ENCODE measurements at places on chromosomes 2 and 18.

GRCh38 chr18:10047237-10047636 lies 133.4 kb downstream of the VAPA start:
- DNase-seq, result no peak

GRCh38 chr2:44055664-44056063 lies 59.9 kb upstream of the LRPPRC start:
- no peak for DNase-seq

- DNase-seq, result no peak
These were observed 83.0 kb upstream of the CHRNA1 start for GRCh38 chr2:174846941-174847938.

GRCh38 chr2:10775021-10775780 lies 37.4 kb downstream of the PDIA6 start:
- no peak for DNase-seq

GRCh38 chr18:46756559-46757201 lies at the start of gene ST8SIA5:
ST8SIA5 (minus strand) TSS chr18:46757053; CDS start chr18:46756508, 545 bp downstream.
- DNase-seq, result no peak

DNA sequence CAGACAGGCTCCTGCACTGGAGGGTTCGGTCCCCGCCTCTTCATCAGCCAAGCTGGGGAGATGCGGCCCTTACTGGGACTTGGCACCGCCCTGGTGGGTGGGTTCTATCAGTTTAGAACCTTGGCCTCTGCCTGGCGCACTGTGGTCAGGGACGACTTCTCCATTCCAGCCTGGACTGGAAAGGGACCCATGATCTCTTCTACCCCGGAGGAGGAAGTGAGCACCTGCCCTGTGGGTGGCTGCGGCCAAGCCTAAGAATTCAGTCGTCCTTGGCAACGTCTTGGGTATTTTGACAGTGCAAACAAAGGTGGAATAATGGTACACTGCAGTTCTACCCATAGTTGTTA lies 106.9 kb upstream of the CD302 start:
- no peak for DNase-seq

- DNase-seq, result no peak
These were observed 55.9 kb upstream of the ATL2 start for GRCh38 chr2:38432820-38433606.

DNA sequence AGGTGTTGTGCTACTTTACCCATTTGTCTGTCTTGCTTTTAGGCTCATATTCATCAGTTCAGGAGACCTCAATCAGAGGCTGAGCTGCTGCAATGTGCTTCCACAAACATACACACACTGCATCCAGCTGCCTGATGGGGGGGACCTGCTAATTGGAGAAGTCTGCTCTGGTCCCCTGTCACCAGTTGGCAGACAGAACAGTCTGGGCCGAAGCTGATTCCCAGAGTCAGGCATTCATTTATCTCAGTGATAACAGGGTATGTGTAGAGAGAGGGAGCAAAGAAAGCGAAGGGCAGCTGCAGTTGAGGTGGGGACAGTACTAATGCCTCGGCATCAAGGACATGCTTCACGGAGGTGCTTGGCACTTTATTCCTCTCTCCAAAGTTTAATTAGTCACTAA lies 584.3 kb upstream of the PIK3C3 start:
- no peak for DNase-seq

DNA sequence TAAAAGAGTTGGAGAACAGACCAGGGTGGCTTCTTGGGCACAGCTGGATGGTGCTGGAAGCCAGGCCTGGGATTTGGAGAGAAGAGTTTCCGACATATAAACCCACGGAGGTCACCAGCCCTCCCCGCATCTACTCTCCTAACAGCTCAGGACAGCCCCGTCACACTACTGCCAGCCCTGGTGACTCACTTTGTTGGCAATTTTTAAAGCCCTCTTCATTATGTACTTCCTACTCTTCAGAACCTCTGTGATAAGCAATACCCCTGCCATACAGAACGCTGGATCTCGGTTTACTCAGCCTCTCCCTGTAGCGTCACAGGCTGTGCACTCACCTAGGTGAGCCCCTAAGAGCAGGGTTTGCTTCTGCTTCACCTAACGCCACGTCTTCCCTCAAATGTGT lies 48.1 kb downstream of the ID2 start:
- no peak for DNase-seq

DNA sequence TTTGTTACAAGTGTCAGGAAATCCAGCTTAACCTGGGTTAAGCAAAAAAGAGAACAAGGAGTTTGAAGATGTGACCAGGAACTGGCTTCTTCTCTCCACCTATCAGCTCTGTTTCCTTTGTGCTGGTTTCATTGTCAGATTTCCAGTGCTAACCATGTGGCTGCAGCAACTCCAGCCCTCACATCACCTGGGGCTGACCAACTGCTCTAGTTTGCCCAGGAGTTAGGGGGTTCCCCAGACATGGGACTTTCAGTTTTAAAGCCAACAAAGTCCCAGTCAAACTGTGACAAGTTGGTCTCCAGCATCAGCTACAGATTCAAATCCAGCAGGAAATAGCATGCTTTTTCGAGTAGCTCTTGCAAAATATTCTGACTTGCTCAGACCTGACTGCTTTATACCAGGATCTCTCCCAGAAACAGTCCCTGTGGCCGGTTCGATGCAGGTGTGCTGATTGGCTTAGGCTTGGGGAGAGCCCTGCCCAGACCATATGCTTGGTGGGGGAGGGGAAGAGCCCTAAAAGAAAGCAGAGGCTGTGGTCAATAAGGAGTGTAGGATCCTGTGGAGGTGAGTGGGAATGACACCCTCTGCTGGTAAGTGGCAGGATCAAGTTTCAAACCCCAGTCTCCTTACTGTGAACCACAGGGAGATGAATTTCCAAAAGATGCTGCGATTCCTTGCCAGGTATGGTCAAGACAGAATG lies 49.5 kb downstream of the KCNE4 start:
- no peak for DNase-seq

DNA sequence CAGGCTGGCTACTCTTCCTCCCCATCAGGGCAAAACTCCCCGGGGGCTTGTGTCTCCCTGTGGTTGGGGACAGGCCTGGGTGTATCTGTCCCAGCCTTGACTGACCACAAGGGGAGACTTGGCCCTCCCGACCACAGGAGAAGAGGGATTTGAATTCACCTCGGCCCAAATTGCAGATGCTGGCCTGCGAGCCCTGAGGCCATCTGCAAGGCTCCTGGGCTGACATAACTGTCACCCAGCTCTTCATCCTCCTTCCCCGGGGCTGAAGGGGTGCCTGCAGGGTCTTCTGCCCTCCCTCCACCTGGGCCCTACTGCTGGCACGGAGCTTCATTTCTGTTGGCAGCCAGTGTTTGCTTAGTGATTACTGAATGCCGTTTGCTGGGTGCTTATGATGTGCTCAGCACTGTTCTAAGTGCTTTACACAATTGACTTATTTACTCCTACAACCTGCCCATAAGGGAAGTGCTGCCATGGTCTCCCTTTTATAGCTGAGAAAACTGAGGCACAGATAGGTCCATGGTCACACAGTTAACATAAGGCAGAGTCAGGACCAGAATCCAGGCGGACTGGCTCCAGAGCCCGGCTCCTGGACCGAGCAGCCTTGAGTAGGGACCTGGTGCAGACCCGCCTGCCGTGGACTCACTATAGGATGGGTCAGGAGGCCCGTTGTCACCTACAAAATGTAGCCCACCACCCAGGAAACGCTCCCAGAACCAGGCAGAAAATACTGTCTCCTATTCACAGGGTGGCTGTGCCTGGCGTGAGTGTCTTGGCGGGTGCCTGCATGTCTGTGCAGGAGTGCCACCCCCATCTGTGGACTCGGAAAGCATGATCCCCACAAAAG lies 18.9 kb downstream of the STEAP3 start:
- DNase-seq, result no peak

DNA sequence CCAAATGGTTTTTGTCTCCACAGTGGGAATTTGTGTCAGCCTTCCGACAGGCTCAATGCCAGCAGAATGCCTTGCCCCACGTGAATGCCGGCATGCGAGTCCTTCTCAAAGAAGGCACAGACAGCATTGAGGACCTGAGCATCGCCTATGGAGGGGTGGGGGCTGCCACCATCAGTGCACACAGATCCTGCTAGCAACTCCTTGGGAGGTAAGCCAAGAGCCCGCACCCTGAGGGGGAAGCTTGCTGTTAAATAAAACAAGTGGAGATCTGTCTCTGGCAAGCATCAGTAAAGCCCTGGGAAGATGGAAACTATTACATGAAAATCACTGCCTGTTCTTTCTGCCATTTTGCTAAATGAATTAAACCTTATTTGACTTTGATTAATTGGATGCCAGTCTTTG lies 67.5 kb upstream of the BZW1 start:
- no peak for DNase-seq

DNA sequence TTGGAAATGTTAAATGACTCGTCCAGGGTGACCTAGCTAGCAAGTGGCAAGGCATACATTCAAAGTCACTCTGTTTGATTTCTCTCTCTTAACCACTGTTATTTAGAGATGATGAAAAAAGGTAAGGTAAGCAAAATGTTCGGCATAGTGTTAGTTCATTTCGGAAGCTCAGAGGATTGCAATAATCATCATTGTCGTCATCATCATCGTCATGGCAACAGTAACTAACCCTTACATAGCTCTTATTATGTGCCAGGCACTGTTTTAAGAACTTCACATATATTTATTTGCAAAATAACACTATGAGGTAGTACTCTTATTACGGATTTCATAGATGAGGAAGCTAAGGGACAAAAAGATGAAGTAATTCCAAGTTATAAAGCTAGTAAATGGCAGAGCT lies 292.7 kb upstream of the CXCR4 start:
- no peak for DNase-seq

DNA sequence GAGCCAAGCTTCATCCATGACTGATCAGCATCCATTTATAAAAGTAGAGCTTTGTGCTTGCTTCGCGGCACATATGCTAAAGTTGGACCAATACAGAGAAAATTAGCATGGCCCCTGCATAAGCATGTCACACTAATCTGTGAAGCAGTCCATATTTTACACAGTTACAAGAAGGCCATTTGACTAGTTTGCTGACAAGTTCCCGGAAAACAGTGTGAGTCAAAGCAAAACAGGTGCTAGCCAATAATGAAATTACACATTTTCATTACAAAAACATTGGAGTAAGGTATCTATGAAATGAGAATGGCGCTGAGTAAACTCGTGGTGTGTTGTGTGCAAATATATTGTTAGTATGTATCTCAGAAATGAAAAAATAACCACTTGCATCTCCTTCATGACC lies 4.7 kb downstream of the ANKRD62 start:
- DNase-seq, result no peak

- no peak for DNase-seq
These were observed 110.1 kb upstream of the EML6 start for GRCh38 chr2:54613386-54613785.

DNA sequence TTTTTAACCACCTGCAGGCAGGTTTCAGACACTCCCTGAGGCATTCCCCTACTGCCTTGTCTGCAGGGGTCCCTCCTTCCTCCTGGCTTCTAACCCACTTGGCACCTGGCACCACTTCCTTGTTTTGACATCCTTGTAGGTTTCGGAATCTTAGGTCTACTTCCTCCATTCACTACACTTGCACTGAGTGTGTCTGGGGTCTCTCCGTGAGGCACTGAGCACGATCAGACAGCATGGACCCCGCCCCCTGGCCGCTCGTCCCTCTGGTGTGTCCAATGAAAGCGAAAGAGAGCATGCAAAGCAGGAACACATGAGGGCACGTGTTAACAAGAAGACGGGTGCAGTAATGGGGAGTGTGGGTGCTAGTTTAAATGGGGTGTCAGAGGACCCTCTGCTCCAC lies 63.8 kb downstream of the HAUS1 start:
- no peak for DNase-seq

GRCh38 chr2:134573724-134574123 lies 145.1 kb downstream of the TMEM163 start:
- DNase-seq, result no peak

GRCh38 chr2:231597014-231597611 lies 4.4 kb downstream of the TEX44 start:
- no peak for DNase-seq

DNA sequence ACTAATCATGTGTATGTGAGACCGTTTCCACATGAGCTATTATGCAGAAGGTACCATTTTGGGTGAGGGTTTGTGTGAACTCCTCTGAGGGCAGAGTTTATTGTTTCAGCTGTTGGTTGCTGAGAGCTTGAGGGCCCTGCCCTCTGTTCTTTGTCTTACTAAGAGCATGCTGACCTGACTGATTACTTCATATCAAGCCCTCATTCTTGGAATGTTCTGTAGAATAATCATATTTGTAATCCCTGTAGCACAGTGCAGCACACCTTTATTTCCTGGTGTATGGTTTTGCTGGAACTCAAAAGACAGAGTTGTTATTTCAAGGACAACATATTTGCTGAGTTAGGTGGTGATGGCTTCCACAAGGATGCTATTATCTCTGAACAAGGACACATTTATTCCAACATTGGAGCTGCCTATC lies 118.5 kb downstream of the GALNT3 start:
- DNase-seq, result no peak

Data from stimulated activated CD4-positive, alpha-beta T cell treated with anti-CD3 and anti-CD28 coated beads, Interleukin-1b, Interleukin-23, amount 100 ng/mL, for 1 hour (primary cell).